ENCODE measurements at places on chromosomes 1 and 21. TPM values are rescaled to one million over a fixed set of nuclear protein-coding genes. Genes with fewer than 3 reads are reported as not detected.

DNA sequence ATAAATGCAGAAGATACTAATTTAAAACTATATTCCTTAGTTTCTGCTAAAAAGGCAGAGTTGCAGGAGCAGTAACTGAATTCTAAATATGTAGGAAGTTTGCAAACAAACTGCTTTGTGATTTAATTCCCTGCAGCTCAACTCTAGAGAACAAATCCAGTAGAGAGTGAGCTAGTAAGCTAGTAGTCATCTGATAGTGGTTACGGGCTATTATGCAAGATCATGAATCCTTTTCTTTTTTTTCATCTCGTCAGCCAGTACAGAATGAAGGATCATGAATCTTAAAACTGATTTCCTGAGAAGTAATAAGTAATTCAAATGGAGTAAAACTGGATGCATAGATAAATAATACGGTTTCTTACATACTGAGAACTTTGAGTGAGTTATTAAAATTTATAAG, 3.3 kb downstream of the DPH5 start:
- peak; percentile 77 for DNase-seq

DNA sequence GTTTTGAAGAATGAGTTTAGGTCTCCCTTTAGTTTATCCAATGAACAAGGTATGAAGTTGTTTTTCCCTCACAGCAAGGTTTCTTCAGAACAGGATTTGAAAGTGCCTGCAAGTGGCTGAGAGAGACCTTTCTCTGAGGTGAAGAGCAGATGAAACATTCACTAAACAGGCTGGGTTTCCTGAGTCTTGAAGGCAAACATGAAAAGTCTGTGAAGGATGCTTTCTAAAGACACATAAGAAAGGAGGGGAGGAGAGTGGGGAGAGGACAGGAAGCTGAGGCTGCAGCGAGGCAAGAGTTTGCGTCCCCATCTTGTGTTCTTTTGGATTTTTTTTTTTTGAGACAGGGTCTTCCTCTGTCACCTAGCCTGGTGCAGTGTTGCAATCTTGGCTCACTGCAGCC, 95.7 kb upstream of the SIM2 start:
- no peak for DNase-seq

- DNase-seq = no peak
Observed at GRCh38 chr1:238458899-238459298, 568.2 kb upstream of the ZP4 start.

TDRD5 gene
- not detected for total RNA-seq

DNA sequence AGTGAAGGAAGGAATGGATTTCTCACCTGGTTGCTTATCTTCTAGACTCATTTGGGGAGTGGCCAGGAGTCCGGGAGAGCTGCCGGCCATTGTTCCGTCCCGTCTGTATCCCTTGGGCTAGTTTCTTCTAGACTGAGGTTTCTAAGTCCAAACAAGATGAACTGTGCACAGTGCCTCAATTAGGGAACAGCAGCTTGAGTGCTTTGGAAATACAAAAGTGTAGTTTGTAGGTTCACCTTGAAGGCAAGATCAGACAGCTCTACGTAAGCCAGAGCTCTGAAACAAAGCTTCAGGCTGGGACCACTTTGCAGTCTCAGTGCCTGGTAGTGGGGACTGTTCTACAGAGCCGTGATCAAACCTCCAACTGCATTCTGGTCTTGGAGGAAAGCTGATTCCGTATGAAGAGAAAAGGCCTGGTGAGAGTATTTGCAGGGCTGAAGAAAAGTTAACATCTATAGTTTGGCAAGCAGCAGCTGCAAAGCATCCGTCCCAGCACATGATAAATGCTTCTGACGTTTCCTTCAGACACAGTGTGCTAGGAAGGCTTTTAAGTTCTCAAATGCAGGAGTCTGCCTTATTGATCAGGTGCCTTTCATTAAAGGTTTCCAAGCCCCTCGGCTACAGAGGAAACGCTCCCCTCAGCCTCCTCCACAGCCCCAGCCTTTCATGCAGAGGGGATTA, 432.8 kb downstream of the KIF26B start:
- no peak for DNase-seq

FHAD1 gene
- total RNA-seq = not detected

- no peak for DNase-seq
Observed at GRCh38 chr1:73516451-73516850, 681.5 kb downstream of the LRRIQ3 start.

OR2T35 gene
- total RNA-seq = not detected

DNA sequence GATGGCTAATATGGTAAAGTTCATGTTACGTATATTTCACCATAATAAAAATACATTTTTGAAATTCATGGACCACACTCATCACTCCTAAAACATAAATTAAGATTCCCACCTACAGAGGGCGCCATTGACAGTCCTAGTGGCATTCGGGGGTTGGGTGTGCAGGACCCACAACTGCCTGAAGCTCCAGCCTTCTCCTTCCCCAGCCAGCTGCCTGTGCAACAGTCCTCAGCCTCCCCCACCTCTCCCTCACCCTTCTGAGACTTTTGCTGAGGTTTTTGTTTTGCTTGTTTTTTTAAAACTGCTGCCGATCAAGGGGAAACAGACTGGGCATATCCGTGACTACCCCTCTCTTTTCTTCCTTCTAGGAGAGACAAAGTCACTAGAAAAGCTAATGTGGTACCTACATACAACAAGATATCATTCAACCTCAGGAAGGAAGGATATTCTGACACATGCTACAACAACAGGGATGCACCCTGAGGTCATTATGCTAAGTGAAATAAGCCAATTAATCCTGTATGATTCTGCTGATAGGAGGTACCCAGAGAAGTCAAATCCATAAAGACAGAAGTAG, 9.2 kb upstream of the EVA1C start:
- DNase-seq = peak; percentile 73

- DNase-seq = peak; percentile 67
Observed at GRCh38 chr1:54070171-54070837, 16.9 kb downstream of the TCEANC2 start.

NEK7 gene
- 297 TPM for total RNA-seq

CRNN gene
- not detected for total RNA-seq

DNA sequence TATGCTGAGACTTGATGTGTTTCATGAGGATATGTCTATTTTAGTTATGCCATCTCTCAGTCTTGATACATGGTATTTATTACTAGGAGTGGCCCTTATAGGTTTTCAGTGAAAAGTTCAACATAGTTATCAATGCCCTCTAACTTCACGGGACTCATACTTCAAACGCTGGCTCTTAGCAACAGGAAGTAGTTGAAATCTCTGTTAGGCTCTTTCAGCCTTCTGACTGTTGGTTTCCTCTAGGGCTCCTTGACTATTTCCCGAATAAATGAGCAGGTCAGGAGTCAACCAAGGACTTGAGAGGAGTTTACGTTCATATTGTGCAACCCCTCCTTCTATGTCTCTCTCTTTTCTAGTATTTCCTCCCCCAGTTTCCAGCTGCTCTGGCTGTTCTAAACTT, 141.8 kb downstream of the RGS7 start:
- no peak for DNase-seq

DNA sequence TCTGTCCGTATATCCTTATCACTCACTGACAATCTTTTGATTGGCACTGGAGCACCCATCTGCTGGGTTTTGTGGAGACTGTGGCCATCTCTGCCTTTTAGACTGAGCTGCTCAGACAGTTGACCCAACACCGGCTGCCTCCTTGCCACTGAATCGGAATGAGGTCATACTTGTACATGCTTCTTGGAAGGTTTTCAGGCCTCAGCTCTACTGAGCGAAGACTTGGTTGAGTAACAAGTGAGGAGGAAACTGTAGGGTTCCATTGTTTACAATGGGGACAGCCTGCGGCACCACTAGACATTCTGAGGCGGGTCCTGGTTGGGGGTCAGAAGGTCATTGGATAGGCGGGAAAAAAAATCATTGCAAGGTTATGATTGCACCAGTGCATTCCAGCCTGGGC, 320.3 kb downstream of the KIF26B start:
- DNase-seq = peak; percentile 64

- DNase-seq = no peak
Observed at GRCh38 chr1:239999170-239999569, 92.5 kb upstream of the FMN2 start.

GRCh38 chr1:210531475-210532222, 202.9 kb downstream of the HHAT start:
- no peak for DNase-seq

- no peak for DNase-seq
Observed at GRCh38 chr1:182889997-182890396, 50.9 kb downstream of the DHX9 start.

DNA sequence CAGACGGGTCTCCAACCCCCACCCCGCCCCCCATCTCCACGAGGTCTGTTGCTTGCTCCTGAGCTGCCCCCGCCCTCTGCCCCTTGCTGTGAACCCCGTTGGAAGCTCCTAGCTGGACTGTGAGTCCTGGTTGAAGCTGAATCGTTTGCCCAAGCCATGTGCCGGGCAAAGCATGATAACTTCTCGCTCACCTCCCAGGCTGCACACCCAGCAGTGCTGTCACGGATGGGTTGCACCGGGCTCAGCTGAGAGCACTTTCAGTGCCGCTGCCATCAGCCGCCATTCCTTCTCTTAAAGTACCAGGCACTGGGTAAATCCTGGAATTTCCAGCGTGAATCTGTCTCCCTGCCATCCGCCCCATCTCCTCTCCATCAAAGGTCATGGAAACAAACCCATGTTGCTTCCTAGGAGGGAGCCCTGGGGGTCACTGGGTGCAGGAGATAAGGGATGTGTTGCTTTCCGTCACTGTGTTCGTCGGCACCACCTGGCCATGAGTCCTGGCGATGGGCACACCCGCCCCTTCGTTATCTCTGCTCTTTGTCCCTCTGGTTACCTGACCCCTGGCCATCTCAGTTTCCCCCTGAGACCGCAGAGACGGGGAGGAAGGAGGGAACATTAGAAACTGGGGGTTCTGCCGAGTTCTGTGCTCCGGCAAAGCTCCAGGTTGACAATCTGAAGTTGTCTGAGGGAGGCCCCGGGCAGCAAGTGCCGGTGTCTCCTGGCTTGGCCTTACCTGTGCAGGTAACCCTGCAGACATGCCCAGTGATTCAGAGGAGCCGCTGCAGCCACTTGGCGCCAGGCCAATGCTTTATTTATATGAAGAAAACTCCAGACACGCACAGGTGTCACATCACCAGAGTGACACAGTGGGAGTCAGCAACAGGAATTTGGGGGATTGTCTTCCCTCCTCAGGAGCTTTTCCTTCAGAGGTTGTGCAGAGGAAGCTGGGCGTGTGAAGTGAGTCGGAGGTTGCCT, 2.7 kb downstream of the PDE9A start:
- no peak for DNase-seq

- no peak for DNase-seq
Observed at GRCh38 chr1:88275259-88275862, 408.7 kb upstream of the PKN2 start.

GPR37L1 gene
- not detected for total RNA-seq

DNA sequence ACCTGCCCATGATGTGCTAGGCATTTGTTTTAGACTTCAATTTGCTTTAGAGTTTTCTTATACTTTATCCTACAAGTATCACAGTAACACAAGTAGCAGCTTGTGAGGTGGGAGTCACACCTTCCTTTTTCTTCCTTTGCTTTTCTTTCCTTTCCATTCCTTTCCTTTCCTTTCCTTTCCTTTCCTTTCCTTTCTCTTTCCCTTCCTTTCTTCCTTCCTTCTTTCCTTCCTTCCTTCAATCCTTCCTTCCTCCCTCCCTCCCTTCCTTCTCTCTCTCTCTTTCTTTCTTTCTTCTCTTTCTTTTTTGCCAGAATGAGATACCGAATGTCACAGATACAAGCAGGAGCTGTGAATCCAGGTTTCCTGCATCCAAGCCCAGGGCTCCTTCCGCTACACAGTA, 3.9 kb downstream of the DPT start:
- no peak for DNase-seq

- peak; percentile 79 for DNase-seq
Observed at GRCh38 chr21:38817371-38818324, 11.9 kb downstream of the ETS2 start.

- DNase-seq = peak; percentile 99
Observed at GRCh38 chr1:198118134-198118533, 38.7 kb upstream of the NEK7 start.

USH2A gene
- under 0.01 TPM for total RNA-seq

GRCh38 chr21:34639250-34639649, 24.3 kb upstream of the RCAN1 start:
- DNase-seq = no peak

C1QTNF12 gene
- 0.36 TPM for total RNA-seq

UBXN10 gene
- total RNA-seq = not detected

DNA sequence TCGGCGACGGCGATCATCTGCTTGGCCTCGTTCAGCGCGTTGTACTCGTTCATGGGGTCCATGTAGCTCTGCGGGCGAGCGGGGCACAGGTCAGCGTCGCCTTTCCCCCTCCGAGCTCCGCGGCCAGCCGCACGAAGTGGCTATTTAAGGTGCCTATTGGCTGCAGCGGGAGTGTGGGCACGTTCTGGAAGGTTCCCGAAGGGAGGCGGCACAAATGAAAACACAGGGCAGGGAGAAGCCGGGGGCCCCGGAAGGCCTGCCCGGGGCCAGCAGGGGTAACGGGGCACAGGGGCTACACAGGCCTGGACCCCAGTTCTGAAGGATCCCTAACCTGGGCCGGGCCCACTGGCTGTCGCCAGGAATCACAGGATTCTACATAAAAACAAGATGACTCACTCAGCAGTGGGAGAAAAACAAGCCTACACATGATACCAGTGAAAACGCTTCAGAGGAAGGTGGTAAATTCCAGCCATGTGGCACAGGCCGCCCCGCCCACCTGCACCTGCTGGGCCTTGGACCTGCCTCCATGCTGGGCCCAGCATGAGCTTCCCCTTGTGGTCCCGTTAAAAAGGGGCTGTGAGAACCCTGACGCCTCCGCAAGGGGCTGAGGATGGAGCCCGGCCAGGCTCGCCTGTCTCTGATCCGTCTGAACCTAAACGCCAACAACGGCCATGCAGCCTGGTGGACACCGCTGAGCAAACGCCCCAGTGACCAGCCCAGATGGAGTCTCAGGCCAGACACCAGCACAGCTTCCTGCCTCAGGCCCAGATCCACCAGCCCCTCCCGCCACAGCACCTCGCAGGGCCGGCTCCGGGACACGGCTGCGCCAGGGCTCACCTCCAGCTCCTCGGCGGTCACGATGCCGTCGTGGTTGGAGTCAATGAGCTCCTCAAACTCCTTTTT, 3.9 kb upstream of the TNFRSF4 start:
- no peak for DNase-seq

GRCh38 chr1:110060034-110060661, 10.3 kb downstream of the ALX3 start:
- DNase-seq = no peak

DNA sequence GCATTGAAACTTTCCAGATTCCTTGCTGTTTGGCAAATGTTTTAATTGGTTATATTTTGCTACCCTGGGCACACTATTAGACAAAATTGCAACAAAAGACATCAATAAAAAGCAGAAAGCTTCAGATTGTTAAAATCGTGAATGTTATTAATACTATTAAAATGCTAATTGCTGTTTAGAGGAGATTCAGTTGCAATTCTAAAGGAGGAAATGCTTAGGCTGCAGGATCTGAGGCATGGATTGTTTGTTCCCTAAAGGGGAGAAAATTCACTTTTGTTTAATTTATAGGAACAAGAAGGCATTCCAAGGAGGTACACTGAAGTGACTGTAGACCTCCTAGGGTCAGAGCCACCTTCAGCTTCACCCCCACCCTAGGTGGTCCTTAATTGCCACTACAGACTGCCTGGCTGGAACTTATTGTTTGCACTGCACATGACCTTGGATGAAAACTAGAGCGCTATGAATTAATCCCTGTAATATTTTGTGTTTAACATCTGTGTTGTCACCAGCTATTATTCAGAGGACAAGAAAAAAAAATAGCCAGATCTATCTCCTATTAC, 1266.9 kb upstream of the ADGRL2 start:
- no peak for DNase-seq

ALPL gene
- 0.56 TPM for total RNA-seq

- no peak for DNase-seq
Observed at GRCh38 chr1:158689875-158690274, 3.4 kb upstream of the SPTA1 start.

GRCh38 chr21:16280686-16281091, 550.9 kb downstream of the USP25 start:
- no peak for DNase-seq
